ENCODE measurements at places on chromosomes 3 and 15.

DNA sequence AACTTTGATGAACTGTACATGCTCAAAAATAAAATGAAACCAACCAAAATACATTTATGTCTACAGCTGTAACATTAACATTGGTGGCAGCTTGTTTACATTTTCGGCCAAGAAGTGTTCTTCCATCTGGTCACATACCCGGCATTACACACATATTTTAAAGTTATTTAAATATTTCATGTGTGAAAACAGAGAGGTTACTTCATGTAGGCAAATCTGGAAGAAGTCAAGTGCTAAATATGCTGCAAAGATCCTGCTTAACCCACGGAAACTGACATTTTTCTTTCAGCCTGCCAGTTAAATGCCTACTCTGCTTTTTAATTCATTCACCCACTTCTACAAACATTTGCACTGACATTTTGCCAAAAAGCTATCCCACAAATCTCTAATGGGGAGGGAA is 69.7 kb downstream of the MB21D2 start:
- no peak for DNase-seq

GRCh38 chr3:50238549-50239026 is 2.6 kb downstream of the GNAI2 start:
- DNase-seq: no peak

- DNase-seq: no peak
Measured at GRCh38 chr15:90421527-90421926, 33.5 kb downstream of the IQGAP1 start.

GRCh38 chr3:181752202-181752671 is 40.5 kb downstream of the SOX2 start:
- no peak for DNase-seq

- no peak for DNase-seq
Measured at GRCh38 chr15:92391640-92392039, 2.0 kb upstream of the ST8SIA2 start.

DNA sequence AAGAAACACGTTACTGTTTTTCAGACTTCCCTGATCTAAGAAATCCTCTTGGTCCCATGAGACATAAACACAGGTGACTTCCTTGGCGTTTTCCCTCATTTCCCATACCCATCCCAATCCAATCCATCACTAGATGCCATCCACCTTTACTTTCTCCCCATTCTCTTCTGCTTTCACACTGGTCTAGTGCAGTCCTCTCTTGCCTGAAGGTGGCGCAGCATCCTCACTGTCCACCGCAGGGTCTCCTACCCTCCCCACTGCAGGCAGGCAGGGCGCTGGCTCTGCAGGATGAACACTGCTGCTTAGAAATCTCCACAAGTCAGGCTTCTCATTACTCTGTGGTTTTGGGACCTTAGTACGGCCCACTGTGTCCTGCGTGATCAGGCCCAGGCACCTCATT is 58.2 kb downstream of the RAB7A start:
- peak; percentile 21 for DNase-seq

- DNase-seq: no peak
Measured at GRCh38 chr3:140719841-140720614, 42.2 kb downstream of the TRIM42 start.

DNA sequence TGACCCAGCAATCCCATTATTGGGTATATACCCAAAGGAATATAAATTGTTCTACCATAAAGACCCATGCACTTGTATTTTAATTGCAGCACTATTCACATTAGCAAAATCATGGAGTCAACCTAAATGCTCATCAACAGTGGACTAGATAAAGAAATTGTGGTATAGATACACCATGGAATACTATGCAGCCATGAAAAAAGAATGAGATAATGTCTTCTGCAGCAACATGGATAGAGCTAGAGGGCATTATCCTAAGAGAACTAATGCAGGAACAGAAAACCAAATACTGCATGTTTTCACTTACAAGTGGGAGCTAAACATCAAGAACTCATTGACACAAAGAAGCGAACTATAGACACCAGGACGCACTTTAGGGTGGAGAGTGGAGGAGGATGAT is 466.7 kb downstream of the MECOM start:
- no peak for DNase-seq

GRCh38 chr3:164352991-164353390 is 725.3 kb downstream of the SI start:
- no peak for DNase-seq

DNA sequence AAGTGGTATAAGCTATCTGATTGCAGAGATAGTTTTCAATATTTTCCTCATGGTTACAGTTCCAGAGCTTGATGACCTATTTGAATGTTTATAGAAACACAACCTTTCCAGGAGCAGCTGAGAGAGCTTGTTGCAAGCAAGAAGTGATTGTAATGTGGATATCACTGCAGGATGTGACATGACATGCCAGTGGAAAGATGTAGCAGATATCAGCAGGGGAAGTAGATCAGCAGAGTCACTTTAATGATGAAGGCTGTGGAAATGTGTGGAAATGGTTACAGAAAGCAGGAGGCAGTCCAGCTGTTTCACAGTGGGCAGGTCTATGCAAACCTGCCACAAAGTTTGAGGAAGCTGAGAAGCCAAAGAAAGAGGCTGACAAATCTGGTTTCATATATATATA is 21.0 kb downstream of the TMEM158 start:
- no peak for DNase-seq

GRCh38 chr15:39127151-39127790 is 453.6 kb upstream of the THBS1 start:
- no peak for DNase-seq

DNA sequence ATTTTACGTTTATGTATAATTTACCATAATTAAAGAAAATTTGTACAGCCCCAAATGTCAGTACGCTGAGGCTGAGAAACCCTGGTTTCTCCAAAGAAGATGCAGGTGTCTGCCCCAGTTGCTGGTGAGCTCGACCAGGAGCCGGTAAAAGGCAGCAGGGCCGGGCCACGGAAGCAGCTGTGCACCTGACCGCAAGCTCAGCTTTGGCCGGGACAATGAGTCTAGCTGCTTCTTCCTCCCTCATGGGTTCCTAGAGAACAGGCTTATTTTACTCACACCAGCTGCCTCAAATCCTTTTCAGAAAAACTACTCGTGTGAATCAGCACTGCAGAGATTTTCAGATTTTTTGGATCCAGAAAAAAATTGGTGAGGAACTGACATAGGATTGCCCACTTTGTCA is 18.0 kb upstream of the ZXDC start:
- no peak for DNase-seq

- no peak for DNase-seq
Measured at GRCh38 chr3:133944641-133945380, 49.1 kb upstream of the RAB6B start.

DNA sequence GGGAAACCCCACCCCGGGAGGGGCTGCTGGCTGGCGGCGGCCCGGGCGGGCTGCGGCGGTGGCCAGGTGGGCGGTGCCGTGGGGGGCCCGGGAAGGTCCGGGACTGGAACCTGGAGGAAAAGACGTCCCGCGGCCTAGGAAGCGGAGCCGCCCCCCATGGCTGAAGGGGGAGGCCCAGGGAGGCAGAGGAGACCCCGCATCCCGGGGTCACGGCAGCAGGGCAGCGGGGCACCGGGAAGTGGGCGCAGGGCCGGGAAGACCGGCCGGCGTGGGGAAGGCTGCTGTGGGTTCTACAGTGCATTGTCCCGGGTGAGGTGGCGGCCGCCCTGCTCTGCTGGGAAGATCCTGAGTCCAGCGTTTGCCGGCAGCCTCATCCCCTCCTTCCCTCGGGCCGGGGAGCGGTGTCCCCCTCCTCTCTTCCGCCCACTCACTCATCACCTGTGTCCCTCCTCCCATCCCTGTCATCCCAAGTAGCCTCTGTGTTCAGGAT is 525 bp upstream of the FSTL1 start:
- DNase-seq: no peak

DNA sequence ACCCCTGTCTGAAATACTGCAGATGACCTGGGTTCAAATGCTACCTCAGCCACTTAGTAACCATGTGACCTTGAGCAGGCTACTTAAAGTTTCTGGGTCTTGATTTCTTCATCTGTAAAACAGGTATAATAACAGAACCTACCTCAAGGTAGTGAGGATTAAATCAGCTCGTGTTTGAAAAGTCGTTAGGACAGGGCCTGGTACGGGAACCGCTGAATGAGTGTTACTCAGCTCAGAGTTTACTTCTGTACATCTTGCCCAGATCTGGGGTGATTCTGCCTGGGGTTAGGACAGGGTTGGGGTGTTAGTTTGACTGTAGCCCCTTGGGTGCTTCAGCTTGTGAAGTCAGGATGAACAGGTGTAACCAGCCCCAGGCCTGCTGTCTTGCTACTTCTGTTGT is 1.8 kb downstream of the SEMA4B start:
- no peak for DNase-seq

- no peak for DNase-seq
Measured at GRCh38 chr3:46283881-46284450, 41.7 kb downstream of the CCR3 start.

- no peak for DNase-seq
Measured at GRCh38 chr3:19573644-19574043, 360.4 kb downstream of the EFHB start.

GRCh38 chr3:132435911-132436425 is 18.7 kb downstream of the DNAJC13 start:
- no peak for DNase-seq

GRCh38 chr15:59353994-59354416 is 18.7 kb downstream of the MYO1E start:
- DNase-seq: no peak

DNA sequence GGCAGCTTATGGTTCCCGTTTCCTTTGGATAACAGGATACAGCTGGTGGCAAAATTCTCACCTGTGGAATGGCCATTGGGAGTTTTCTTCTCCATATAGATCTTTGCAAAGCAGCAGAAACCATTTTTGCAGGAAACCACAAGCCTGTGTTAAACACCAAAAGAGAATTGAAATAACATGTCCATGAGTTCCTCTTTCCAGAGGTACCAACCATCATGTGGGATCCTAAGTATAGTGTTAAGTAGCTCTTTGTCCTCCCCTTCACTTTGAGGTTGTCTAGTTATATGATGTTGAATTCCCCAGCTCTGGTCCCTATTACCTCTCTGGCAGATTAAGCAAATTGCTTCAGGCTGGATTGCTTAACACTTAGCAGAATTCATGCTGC is 94.9 kb downstream of the AKAP13 start:
- DNase-seq: no peak

GRCh38 chr3:20648294-20648693 is 462.3 kb upstream of the SGO1 start:
- no peak for DNase-seq

DNA sequence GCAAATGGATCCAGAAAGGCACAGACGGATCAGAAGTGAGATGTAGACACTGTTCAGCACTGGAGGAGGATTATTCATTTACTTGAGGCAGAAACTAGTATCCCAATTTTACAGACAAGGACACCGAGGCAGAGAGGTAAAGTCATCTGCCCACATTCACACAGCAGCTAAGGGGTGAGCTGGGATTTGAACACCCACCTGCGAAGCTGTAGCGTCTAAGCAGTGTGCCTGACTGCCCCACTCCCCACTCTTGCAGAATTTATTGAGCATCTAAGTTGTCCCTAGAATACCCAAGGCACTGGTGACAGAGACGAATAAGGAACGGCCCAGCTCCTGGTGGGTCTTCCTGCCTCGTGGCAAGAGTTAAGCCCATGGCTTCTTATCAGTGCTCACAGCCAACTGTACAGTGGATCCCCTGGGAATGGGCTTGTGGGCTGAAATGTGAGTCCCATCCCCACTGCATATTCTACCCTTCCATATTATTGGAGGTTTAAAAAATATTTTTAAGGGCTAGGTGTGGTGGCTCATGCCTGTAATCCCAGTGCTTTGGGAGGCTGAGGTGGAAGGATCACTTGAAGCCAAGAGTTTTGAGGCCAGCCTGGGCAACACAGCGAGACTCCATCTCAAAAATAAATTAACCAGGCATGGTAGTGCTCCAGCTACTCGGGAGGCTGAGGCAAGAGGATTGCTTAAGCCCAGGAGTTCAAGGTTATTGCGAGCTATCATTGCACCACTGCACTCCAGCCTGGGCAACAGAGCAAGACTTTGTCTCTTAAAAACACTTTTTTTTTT is 77.6 kb downstream of the IQSEC1 start:
- no peak for DNase-seq

DNA sequence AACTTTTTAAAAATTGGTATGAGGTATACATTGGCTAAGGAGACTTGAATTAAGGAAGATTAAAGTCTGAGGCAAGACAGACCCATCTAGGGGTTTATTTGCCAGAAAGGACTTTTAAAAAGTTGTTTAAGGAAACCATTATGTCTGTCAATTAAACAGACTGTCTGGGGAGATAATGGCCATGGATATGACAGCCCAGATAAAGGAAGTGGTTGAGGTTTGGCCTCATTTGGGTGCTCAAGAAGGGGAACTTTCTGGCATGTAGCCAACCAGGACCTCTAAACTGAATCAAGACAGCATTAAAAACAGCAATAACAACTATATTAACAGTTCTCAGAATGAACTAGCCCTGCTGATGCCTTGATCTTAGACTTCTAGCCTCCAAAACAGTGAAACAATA is 9.9 kb upstream of the CD200R1L start:
- DNase-seq: no peak

DNA sequence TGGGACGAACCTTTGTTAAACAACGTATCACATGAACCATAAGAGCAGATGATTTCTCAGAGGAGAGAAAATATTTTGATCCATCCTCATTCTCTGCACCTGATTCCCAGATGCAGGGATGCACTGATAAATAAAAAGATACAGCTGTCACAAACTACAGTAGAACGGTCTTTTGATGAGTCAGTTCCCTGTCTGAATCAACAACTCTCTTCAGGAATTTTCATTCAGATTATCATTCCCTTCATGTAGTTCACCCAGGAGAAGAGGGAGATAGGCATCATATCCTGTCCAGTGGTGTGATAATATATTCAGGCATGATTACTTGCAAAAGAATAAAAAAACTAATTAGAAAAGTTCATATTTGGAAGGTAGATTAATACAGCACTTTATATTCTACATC is 521.5 kb downstream of the PYDC2 start:
- DNase-seq: no peak

- no peak for DNase-seq
Measured at GRCh38 chr3:32954506-32954905, 3.1 kb downstream of the CCR4 start.

DNA sequence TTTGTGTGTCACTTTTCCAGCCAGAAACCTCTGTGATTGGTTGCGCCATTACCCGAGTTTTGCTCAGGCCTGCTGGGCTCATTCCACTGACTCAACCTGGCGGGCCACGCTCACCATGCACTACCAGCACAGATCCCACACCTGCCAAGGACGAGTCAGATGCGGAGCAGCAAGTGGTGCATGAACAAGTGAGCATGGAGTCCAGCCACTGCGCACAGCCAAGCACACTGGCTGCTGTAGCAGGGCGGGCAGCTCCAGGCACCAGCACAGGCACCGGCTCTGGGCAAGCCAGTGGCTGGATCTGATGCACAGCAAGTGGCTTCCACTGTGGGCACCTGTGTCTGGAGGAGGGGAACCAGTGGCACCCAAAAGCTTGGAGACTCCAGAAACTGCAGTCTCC is 110.4 kb downstream of the CBLB start:
- DNase-seq: no peak

- no peak for DNase-seq
Measured at GRCh38 chr15:67781061-67781460, 44.2 kb upstream of the SKOR1 start.

DNA sequence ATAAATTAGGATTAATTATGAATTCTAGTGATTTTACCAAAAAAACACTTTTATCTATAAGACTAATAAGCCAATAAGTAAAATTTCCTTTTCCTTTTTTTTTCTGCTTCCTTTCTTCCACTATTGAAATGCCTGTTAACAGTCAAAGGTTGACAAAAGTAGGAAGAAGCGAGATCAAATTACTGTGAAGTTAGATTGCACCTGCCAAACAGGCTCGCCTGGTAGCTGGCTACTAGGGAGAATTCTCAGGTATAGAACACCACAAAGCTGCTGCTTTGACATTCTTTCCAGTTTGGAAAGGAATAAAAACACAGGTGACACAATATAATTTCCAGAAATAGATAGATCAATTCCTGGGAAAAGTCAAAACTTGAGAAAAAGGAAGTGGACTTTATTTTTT is 749.0 kb downstream of the NSUN3 start:
- DNase-seq: no peak
